ENCODE measurements at places on chromosomes 5 and 9. TPM values are rescaled to one million over a fixed set of nuclear protein-coding genes. Genes with fewer than 3 reads are reported as not detected.

DNA sequence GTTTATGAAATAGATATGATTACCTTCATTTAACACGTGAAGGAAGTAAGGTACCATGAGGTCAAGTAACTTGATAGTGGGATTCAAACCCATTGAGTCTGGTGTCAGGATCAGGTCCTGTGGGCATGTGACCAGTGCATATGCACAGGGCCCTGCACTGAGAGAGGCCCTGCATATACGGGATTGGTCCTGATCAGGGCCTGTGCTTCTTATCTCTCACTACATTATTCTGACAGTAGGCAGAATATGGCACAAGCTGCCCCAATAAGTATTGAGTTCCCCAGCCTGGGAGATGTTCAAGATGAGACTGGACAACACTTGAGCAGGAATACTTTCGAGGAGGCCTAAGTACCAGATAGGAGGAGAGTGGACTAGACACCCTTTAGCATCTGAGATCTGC is 44.0 kb downstream of the GALNT10 start:
- no peak for DNase-seq

DNA sequence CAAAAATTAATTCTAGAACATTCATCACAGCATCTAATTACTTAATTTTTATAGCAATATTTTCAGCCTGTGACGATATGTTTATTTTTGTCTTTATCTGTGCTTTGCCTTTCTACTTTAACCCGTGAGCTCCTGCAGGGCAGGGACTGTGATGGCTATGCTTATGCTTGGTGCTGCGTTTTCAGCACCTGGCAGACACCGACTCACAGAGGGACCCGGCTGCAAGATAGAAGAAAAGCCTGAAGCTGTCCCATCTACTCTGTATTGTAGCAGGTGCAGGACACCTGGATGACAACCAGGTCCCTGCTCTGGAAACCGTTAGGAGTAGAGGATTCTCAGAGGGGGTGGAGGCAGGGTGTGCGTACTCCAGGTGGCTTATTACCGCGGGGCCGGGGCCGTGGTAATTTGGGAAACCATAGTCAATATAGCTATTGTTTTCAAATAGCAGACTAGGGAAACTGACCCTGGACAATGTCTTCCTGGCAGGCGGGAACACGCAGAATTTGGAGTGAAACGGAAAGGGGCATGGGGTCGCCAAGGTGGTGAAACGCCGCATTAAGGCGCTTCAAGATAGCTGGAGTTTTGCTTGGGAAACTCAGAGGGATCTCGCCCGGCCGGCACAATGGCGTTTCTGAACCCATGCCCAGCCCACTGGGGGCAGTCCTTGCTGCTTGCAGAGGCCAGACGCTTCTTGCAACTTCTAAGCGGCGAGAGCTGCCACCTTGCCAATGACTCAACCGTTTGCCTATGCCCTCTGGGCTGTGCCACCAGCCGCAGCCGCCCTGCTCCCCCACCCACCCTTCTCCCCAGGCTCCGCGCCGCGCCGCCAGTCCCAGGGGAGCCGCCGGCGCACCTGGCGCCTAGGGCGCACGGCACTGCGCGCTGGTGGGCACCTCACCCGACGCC is 140.1 kb upstream of the PALM2AKAP2 start:
- no peak for DNase-seq

Gene C1QTNF3
- 9.6 TPM for total RNA-seq

Gene MAP3K1
- 24.3 TPM for total RNA-seq

- DNase-seq: no peak
Observed at GRCh38 chr5:87432460-87432859, 19.7 kb upstream of the CCNH start.

GRCh38 chr5:67211926-67212325 is 15.3 kb upstream of the CD180 start:
- DNase-seq: no peak

- DNase-seq: no peak
Observed at GRCh38 chr5:22053195-22053594, 799.9 kb downstream of the CDH12 start.

Data from progenitor cell of endocrine pancreas (in vitro differentiated cells).